ENCODE measurements at places on chromosomes 12 and 14. TPM values are rescaled to one million over a fixed set of nuclear protein-coding genes. Genes with fewer than 3 reads are reported as not detected.

LALBA gene
- total RNA-seq: not detected

CCDC88C gene
- total RNA-seq: 60.7 TPM

GRCh38 chr12:120767071-120768024 is 41.7 kb downstream of the ACADS start:
- H3K36me3 ChIP-seq: peaks cover 3% of the 10 kb centered on the region
- H3K4me1 ChIP-seq: no peaks in the 10 kb centered on the region
- H3K27me3 ChIP-seq: no peaks in the 10 kb centered on the region
- DNase-seq: no peak
- H3K27ac ChIP-seq: no peak overlapping the region

- no peaks in the 10 kb centered on the region for H3K27me3 ChIP-seq
- no peak overlapping the region for H3K4me3 ChIP-seq
- no peak for DNase-seq
- no peaks in the 10 kb centered on the region for H3K4me1 ChIP-seq
Observed at GRCh38 chr14:54658836-54659235, 91.9 kb downstream of the SAMD4A start.

DNA sequence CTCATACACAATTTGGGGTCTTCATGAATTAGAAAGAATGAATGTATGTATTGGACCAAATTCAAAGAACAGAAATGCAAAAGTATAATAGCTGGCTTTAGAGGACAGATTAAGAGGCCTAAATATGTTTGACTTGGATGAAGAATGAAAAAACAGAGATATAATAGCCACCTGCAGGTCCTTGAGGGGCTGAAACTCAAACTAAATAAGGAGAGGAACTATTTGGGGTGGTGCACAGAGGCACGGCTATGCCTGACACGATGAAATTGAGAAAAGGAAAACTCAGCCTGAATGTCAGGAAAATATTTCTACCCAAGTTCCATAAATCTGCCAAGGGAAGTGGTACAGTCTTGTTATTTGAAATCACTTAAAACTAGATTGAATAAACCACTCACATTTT is 222.9 kb upstream of the DDHD1 start:
- no peaks in the 10 kb centered on the region for H3K36me3 ChIP-seq
- no peaks in the 10 kb centered on the region for H3K27me3 ChIP-seq
- no peak for DNase-seq
- H3K4me3 ChIP-seq: no peak overlapping the region

DNA sequence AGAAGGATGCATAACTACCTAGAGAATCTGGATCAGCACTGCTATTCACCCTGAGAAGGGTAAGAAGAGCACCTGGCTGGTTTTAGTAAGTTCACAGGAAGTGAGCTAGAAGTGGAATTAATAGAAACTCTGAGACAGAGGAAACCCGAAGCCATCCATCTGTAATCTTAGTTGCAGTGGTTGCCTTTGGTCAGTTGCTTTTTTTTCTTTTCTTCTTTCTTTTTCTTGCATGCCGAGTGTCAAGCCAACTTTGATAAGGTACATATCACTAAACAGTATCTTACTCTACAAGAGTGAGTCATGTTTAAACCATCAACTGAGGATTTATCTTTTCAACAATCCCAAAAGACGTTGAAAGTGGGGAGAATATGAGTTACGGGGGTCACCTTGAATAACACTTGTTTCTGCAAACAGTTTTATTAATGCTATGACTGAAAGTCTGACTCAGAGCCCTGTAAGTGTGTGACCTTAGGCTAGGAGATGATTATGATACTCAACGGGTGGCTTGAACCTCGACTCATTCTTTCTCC is 26.7 kb downstream of the C12orf75 start:
- H3K27me3 ChIP-seq: no peaks in the 10 kb centered on the region
- no peak for DNase-seq
- 0 out of 2 replicates have a peak, but pooled peaks cover 4% of the 10 kb centered on the region for H3K4me1 ChIP-seq

GRCh38 chr12:95402096-95402495 is 71.9 kb upstream of the METAP2 start:
- DNase-seq: peak; percentile 51
- no peaks in the 10 kb centered on the region for H3K36me3 ChIP-seq

GRCh38 chr14:40983604-40984003 is 623.1 kb upstream of the LRFN5 start:
- no peaks in the 10 kb centered on the region for H3K36me3 ChIP-seq
- H3K27ac ChIP-seq: no peak overlapping the region
- H3K4me3 ChIP-seq: no peak overlapping the region

All from GM23338 (cell line).